ENCODE measurements at places on chromosomes 11 and 22.

GRCh38 chr11:360326-361280 is 8.7 kb upstream of the B4GALNT4 start:
- no peak for DNase-seq

- DNase-seq: no peak
Observed at GRCh38 chr11:110097459-110098012, 4.3 kb downstream of the ZC3H12C start.

DNA sequence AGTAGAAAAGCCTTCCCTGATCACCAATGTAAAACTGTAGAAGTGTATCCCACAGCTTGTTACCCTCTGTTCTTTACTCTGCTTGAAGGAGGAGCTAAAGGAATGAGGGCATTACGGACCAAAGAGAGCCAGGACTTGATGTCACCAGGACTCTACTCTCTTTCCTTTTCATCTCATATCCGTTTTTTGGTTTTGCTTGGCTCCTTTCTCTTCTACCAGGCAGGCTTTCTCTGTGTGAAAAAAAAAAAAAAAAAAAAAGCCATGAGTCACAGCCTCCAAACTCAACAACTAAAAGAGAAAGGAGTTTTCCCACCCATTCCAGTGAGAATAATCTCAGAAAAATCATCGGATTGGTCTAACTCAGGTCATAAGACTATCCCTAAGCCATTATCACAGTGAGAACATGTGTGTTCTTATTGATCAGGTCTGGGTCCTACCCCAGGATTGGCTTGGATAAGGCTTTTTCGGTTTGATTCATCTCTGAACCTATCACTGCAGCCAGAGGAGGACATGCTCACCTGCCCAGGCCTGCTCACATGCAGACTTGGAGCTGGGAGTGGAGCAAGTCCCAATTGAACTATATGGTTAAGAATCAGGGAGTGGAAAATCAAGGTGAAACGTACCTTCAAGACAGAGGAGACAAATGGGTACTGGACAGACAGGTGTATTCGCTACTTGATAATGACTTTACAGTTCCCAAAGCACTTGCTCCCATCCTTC is 19.4 kb upstream of the LRRC55 start:
- no peak for DNase-seq

GRCh38 chr11:57477507-57478189 is 17.3 kb downstream of the RTN4RL2 start:
- no peak for DNase-seq

GRCh38 chr11:81916451-81916850 is 817.2 kb downstream of the FAM181B start:
- DNase-seq: no peak

All from HS-27A (cell line).